ENCODE measurements at places on chromosomes 1 and 21. TPM values are rescaled to one million over a fixed set of nuclear protein-coding genes. Genes with fewer than 3 reads are reported as not detected.

PTPRU gene
- 2.2 TPM for total RNA-seq

ANP32E gene
- total RNA-seq: 23.6 TPM

VWA5B1 gene
- total RNA-seq: 0.80 TPM

CDC42BPA gene
- total RNA-seq: 70.7 TPM

ACTN2 gene
- total RNA-seq: 1.3 TPM

PRKAA2 gene
- 3.1 TPM for total RNA-seq

DNA sequence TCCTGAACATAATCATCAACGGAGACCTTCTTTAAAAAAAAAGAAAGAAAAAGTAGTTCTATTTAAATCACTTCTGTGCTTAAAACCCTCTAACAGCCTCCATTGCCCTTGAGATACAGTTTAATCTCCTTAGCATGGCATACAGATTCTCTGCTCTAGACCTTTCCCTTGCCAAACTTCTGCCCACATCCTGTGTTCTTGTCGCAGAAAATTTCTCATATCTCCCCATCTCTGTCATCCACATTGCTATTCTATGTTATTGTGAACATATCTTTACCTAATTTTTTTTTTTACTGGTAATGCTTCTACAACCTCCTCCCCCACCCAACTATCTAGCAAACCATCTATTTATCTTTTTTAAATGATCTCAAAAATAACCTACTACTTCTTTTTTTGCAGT is 135.7 kb upstream of the PROX1 start:
- DNase-seq: no peak

DNA sequence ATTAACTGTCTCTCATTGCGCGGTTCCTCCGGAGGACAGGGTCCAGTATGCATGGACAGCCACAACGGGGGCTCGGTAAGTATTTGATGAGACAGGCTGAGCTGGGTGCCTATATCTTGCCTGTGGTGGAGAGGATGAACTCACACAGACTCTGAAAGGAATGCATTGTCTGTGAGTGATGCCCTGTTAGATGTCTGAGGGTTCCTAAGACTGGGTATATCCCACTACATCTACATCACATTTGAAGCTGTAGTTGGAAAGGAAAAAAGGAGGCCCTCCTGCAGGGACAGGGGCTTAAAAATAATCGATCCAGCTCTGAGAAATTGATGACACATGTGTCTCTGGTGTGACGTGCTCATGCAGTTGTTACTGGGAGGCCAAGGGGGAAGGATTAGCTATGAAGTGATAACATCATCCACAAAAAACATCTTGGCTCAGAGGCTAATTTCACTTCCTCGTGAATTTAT is 1.9 kb downstream of the ADARB1 start:
- DNase-seq: no peak

GRCh38 chr1:59413327-59413720 is 116.4 kb downstream of the FGGY start:
- DNase-seq: no peak

DNA sequence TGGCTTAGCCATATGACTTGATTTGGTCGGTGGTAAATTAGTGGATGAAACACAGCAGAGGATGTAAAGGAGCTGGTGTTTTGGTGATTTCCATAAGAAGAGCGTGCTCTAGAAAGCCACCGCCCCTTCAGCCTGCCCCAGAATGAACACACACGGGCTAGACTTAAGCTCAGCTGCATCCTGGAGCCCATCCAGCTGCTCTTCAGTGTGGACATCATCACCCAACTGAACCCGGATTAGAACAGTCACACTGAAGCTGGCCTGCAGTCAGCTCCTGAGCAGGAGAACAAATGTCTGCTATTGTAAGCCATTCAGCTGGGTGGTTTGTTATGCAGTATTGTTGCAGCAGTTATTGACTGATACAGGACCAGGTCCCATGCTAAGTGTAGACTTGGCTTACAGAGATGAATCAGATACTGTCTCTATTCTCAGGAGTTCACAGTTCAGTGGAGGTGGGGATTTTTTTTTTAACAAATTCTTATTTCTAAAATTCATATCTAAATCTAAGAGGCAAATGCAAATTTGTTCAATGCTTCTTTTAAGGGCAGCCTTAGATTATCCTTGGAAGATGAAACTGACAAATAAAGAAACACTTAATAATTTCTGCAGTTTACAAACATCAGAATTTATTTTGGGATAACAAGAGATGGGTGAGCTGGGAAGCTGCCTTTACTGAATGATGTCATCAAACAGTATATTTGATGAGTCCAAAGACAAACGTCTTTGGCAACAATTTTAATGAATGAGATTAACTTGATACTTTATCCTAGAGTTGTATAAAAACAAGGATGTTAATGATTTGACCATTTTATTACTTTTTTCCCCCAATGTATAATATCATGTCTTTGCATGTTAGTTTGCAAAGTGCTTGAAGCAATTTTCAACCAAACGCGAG is 251.2 kb downstream of the TRABD2B start:
- no peak for DNase-seq

GRCh38 chr1:177228693-177229065 is 57.9 kb downstream of the BRINP2 start:
- DNase-seq: no peak

- no peak for DNase-seq
Observed at GRCh38 chr1:150762552-150762951, 3.0 kb downstream of the CTSS start.

DNA sequence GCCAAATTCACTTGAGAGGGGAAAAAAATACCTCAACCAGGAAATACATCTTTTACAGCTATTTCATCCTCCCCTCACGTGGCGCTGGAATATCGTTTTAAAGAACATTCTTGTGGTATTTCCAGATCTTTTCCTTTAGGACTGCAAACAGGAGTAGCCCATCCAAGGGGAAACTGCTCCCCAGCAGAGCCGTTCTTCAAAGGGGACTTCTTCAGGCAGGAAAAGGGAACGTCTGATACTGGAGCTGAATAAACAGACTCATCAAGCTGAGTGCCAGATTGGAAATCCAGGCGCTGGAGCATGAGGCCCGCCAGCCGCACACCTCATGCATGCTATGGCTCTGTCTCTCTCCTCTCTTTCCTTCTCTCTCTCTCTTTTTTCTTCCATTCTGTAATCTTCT is 34.0 kb upstream of the PROX1 start:
- DNase-seq: no peak

DNA sequence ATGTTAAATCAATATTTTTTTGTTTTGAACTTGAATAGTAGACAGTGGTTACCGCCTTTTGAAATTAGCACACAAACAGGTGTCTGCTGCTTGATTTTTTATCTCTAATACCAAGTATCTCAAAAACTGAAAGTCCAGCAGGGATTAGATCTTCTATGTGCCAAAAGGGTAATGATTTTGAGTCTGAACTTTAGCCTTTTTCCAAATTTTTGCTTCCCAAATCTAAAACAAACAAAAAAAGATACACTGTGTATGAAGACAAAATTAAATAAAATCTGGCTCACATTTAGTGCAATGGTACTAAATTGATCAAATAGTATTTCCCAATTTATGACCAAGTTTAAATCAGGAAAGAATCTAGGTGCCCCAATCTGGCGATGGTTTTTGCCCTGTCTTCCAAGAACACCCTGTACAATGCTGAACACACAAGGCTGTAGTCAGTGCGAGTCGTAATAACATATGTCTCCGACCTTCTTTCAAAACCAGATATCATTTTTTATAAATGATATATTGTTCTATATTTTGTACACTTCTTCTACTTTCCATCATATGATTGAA is 40.5 kb downstream of the PLPPR4 start:
- DNase-seq: no peak

GRCh38 chr1:171973421-171973820 is 132.1 kb downstream of the DNM3 start:
- DNase-seq: no peak

DNA sequence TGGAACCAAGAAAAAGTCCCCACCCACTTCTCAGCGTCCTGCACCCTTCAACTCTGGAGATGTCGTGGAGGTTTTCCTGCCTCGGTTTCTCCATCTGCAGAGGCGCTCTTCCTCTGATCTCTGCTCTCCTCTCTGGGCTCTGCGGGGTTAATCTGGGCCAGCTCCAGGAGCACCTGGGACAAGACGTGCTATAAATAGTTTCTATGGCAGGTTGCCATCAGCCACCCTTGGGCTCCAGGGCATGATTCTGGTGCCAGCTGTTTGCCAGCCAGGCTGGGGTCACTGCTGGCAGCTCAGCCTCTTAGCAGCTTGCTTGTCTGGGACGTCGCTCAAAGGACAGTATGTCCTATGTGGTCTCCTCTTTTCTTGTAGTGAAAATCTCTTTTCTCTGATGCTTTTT is 137.1 kb downstream of the ACTL8 start:
- no peak for DNase-seq

DNA sequence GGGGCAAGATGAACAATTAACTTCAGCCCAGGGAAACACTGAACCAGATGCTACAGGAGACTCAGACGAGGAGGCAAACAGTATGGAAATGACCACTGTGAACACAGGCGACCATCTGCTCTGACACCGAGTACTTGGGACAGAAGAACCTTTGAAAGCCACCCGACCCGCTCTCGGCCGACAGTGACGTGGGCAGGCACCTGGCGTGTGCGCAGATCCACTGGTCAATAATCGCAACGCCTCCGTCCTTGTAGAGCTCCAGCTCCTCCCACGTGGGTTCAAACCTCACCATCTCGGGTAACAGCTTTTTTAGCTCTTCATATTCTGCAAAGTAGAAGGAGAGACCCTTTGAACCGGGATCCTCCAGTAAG is 20.3 kb downstream of the POFUT2 start:
- DNase-seq: no peak

DNA sequence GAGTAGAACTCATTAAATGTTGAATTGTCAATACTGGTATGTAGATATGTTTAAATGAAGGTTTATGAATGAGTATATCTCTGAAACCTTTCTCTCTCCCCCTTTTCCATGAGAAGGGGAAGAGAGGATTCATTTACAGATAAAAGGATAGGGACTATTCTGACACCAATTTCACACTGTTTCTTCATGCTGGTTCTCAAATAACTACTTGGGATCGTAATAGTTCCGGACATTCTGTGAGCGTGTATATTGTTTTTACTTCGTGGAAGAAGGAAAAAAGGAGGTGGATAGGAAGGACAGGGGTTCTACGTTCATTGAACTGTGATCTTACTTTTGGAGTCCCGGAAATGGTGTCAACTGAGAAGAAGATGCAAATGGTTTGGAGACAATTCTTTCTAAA is 284.2 kb downstream of the GRIK1 start:
- no peak for DNase-seq
